ENCODE measurements at places on chromosomes 3 and 15.

DNA sequence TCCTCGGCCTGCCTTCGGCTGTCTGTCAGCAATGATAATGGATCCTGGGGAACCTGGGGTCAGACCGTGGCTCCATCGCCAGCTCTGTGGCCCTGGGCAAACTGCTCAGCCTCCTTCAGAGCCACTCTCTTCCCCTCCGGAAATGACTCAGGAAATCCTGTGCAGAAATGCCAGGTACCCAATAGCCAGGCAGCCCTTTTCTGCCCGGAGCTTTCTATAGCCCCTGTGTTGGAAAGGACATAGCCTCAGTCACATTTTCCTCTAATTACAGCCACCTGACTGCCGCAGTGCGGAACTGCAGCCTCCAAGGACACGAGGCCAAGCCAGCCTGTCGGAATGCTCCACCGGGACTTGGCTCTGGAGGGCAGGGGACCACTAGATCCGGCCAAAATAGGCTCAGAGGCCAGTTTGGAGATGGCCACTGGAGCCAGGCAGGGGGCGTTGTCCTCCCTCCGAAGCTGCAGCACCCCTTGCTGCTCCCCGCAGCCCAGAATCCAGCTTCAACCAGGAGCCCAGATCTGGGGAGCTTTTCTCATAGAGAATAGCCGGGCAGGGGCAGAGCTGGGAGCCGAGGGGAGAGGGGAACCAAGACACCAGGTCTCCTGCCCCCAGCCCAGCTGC, 11.6 kb upstream of the ZXDC start:
- no peak for DNase-seq

- no peak for DNase-seq
Measured at GRCh38 chr3:159879598-159879997, 109.0 kb upstream of the IL12A start.

DNA sequence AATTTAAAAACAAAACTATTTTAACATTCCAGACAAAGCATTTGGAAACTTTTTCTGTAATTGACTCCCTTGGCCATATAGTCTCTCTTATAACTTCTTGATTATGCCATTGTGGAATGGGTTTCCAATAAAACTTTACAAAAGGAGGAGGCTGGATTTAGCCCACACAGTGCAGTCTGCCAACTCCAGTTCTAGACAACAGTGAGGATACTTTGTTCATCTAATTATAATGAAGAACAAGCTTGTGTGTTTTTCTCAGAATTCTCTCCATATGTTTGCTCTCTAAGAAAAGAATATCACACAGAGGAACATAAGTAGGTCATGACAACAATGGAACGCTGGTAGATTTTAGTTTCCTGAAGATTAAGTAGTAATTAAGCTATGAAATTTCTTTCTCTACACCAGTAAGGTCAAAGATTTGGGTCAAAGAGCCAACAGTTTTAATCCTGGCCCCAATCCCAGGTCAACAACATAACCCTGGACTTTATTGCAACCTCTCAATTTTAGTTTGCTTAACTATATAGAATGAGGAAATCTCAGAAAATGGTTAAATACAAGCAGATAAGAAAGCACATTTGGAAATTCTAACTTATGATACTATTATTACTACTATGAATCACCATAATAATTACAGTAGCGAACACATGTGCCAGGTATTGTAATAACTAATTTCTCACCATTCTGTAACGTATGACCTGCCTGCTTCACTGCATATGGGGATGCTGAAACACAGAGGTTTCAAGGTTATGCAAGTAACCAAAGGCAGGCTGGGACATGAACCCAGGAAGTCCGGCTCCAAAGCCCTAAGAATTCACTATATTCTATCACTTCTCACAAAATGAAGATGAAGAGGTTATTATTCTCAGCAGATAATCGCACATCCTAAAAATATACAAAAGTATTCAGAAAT, 65.7 kb downstream of the TJP1 start:
- no peak for DNase-seq

DNA sequence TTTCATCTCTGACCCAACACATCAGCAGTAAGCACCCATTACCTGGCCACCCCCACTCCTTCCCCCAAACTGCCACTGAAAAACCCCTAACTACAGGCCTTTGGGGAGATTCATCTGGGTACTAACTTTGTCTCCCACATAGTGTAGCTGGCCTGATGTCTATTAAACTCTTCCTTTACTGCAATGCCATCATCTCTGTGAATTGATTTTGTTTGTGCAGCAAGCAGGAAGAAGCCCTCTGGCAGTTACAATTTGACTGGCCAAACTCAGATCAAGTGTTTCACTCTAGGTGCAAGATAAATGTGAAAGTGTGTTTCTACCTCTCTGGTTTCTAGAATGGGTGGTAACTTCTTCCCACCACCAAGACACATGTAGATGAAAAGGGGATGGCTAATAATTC, 26.7 kb upstream of the OR5K4 start:
- no peak for DNase-seq

DNA sequence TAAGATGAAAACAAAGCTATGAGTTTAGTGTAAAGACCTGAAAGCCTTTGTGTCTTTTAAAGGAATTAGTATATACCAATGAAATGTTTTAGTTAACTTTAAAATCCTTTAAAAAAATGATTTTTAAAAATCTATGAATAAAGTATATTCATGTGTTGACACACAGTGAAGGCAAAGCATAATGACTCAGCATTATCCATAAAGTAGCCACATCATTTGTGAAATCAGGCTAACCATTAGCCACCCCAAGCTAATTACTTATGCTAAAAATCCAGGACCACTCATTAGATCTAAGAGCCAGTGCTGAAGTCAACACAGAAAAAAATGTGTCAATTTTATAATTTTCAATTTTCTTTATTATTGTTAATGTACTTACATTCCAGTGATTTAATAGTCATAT, 310.2 kb downstream of the TBC1D5 start:
- no peak for DNase-seq

DNA sequence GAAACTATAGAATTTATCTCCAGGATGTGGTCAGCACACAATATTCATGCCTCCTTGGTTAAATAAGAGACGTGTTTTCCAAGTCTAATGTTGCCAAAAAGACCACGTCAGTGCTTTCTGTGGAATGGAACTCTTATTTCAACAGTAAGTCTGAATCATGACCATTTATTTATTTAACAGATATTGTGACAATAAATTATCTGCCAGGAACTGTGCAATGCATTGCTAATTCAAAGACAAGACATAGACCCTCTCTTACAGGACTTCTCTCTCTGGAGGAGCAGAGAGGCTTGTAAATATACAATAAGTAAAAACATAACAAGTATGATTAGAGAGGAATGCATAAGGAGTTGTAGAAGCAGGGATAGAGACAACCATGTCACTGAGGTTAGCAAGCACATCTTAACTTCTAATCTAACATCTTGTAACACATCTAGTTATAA, 227.5 kb downstream of the DTWD1 start:
- no peak for DNase-seq

GRCh38 chr3:47635536-47635935, 56.9 kb upstream of the CSPG5 start:
- DNase-seq = no peak

GRCh38 chr3:42497009-42497731, 5.3 kb upstream of the VIPR1 start:
- DNase-seq = no peak

DNA sequence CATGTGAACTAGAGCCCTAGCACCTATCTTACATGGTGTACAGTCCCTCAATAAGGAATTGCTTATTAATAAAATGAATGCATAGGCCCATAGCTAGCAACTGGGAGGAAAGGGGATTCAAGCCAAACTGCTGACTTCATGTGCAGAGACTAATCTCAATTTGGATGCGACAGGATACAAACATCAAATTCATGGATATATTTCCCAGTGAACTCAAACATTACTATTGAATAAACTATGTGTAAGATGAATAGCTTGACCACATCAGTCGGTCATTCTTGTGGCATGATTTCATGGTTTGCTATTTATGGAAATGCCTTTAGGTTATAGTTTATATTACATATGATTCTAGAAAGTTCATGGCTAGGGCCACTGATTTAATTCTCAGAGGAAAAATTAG, 268.6 kb upstream of the SLITRK3 start:
- no peak for DNase-seq

- no peak for DNase-seq
Measured at GRCh38 chr15:56943403-56943802, 25.0 kb downstream of the TCF12 start.

DNA sequence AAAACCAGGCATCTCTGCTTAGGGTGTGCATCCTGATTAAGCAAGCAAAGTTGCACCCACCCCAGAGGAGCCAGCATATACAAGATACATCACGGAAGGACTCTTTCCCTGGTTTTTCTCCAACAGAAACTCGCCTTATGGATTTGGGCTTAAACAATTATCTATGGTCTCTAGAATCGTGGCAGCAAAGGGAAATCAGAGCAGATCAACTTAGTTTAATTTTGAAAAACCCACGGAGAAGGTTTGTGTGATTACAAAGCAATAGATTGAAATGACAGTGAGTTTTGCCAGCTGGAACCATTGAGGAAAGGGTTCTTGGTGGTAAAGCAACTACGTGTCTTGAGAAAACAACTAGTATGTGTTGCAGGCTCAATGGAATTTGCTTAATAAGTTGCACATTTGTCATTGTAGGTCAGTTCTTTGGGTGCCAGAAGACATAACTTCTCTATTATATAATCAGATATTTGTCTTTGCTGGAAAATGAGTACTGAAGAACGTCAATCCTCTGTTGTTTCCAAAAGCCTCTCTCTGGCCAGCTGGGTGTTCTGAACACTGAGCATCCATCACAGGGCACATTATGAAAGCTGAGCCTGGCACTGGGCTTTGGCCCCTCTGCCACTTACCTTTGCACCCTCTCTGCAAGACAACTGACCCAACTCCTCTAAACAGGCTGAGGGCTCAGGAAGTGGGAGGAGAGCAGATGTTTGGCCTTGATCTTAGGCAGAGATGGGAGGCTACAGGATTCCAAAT, 75.7 kb upstream of the FBN1 start:
- no peak for DNase-seq

- DNase-seq = no peak
Measured at GRCh38 chr15:25803541-25803940, 59.6 kb downstream of the ATP10A start.

DNA sequence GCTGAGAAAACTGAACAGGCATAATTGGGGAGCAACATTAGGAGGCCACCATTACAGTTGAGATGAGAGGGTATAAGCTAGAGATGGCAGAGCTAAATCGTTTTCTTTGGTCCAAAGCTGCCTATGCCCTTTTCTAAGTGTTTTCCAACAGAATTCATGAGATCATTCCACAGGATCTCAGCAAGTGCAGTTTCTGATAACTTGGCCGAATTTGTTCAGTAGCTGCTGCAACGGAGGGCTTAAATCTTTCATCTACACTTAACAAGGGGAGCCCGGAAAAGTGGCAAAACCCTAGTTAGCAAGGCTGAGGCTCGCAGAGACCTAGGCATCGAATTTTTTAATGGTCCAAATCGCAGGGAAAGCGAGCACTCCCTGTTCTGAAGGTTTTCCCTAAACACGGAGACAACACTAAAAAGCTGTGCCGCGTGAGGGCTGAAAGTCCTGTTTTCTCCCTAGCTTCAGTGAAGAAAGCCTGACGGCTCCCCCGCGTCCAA, 531 bp upstream of the BLOC1S6 start:
- DNase-seq = no peak

- DNase-seq = peak; percentile 68
Measured at GRCh38 chr3:134974624-134975023, 179.6 kb downstream of the EPHB1 start.
